Activated CD4-positive, CD25-positive, alpha-beta regulatory T cell (primary cell): ENCODE measurements at places on chromosomes 11 and 22.

GRCh38 chr11:35126000-35126878 is 12.7 kb upstream of the CD44 start:
- DNase-seq = no peak

DNA sequence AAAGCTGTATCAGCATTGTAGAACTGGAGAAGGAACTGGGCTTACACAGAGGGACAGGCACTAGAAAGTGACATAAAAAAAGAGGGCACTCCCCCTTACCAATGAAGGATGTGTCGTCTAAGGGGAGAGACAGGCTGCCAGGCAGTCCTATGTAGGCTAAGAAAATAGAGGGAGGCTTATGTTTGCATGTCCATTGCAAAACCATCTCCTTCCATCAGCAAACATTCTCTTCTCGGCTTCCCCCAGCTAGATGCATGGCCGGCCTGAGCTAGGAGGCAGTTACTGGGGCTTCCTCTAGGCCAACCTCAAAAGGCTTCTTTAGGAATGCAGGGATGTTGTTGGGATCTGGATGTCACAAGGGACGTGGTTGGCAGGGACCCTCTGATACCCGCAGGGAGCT is 139.1 kb downstream of the PKNOX2 start:
- no peak for DNase-seq

DNA sequence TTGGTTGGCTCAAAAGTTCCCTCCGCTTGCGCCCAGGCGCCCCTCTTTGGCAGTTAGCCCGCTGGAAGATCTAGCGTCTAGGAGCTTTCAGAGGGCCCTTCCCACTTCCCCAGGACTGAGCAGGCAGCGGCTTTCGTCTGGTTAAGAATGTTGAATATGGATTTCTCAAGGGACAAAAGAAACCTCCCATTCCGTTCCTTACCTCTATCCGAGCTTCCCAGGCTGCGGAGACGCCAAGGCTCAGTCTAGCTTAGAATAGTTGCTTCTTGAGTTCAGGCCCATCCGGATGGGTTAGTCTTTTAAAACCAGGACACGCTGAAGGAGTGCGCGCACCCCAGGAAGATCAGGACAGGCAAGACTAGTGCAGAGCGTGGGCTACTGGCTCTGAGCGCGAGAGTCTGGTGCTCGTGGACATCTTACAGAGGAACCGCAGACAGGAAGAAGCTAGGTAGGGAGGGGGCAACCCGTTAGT is 1.6 kb downstream of the NELL1 start:
- DNase-seq = no peak

DNA sequence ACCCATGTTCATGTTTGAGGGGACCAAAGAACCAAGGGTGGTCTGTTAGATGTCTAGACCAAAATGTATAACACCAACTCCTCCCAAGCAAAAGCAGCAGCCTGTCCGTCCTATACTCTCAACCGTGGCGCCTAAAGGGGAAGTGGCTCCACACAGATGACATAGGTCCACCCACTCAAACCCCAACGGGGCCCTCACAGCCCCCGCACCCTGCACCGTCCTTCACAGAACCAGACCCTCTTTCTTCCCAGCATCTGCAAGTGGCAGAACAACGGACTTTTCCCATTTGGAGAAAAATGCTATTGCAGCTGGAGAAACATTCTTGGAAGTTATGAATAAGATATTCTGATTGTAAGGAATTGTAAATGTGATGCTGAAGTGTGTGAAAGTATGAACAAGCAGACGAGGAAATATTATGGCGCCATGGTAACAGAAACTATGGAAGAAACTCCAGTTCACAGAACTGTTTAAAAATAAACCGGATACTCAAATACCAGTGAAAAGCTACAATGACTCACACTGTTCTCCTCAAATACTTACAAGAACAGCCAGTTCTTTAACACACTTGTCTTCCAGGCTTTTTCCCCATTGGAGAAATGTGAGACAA is 76.5 kb upstream of the ARFGAP3 start:
- no peak for DNase-seq

DNA sequence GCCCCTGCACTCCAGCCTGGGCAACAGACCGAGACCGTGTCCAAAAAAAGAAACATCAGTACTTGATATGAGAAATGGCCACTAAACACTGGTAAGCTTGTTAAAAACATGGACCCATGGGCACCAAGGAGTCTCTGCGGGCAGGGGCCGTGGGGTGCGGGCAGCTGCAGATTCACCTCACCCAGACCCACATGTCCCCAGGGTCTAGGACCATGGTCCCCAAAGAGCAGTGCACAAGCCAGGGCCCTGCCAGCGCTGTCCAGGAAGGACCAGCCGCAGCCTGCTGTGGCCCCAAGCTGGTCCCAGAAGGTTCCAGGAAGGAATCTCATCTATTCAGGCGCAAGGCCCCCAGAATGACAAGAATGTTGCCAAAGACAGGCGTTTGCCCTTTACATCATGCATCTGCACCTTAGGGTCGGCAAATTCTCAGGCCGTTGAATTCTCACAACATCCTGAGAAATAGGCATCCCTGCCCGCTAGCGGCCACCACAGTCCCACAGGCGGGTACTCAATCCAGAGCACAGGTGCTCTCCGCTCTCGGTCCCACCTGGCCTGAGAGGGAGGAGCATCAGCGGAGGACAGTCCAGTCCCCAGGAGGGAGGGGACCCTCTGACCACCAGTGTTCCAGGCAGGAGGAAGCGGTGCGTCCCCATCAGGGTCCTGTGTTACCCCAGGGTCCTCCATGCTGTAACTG is 9.5 kb downstream of the YPEL1 start:
- DNase-seq = no peak

DNA sequence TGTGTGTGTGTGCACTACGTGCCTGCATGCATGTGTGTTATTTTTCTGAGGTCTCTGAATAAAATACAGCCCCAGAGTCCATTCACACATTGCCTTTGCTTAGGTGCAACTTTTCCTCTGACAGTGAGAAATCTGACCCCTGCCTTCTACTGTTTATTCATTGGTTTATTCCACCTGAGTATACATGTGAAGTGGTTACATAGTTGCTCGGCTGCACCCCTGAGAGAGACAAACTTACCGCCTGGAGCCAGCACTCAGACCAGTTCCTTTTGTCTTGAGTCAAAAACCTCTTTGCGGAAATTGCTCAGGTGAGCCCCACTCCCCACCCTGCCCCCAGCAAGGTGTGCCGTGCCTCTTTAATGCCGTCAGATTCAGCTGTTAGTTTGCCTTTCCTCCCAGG is 363.6 kb downstream of the BRD1 start:
- no peak for DNase-seq

DNA sequence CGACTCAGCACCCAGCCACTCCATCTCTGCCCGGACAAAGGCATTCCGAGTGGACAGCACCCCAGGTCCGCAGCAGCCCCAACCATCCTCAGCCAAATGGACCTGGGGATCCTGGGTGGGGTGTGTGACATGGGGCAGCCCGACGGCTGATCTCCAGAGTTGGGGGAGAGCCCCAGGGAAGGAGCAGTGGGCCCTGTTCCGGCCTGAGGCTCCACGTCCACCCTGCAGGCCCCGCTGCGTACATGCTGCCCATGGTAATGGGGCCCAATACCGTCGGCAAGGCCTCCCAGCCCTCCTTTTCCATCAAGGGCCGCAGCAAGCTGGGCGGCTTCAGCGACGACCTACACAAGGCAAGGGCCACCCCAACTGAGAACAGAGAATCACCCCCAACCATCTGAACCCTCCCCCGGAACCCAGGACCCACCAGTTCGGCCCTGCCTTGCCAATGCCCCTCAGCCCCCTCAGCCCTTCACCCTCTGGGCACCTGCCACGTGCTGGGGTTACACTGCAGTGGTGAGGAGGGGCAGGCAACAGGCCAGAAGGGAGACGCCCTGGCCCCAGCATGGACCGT is 5.4 kb downstream of the SCGB1C1 start:
- DNase-seq = no peak

DNA sequence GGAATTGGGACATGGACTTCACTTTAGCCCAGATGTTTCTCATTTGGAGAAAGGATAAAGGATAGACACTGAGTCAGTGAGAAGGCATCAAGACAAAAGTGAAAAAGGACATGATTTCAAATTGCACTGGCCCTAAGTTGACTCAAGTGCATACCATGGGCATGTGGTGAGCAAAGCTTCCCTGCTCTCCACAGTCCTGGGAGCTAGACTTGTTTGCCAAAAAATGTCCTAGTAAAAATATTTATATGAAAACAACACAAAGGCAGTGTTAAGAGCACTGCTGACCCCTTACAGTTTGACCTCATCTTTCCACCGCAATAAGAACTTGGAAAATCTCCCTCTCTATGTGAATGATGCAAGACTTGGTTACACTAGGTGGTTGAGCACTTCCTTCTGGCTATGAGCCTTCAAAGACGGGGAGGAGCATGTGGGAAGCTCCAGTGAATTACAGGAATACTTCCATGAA is 46.5 kb upstream of the FIBIN start:
- no peak for DNase-seq

DNA sequence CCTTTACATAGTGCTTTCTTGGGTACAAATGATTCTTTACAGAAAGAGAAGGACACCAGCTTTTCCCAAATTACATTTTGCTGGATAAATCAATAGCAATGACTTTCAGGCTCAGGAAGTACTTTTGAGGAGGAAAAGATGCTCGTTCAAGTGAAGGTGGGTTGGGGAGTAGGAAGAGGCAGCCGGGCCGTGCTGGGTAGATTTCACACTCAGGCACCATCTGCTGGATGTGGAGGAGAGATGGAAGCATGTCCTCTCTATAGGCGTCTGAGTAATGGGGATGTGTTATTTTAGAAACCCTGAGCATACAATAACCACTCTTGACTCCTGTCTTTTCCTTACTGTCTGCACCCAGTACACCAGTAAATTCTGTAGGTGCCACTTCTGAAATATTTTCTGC is 152.3 kb upstream of the LARGE1 start:
- DNase-seq = no peak

GRCh38 chr11:30128269-30128932 is 102.4 kb upstream of the FSHB start:
- no peak for DNase-seq

GRCh38 chr11:34809191-34810106 is 106.7 kb downstream of the APIP start:
- no peak for DNase-seq

- no peak for DNase-seq
Measured at GRCh38 chr11:132131047-132131446, 760.6 kb downstream of the NTM start.

DNA sequence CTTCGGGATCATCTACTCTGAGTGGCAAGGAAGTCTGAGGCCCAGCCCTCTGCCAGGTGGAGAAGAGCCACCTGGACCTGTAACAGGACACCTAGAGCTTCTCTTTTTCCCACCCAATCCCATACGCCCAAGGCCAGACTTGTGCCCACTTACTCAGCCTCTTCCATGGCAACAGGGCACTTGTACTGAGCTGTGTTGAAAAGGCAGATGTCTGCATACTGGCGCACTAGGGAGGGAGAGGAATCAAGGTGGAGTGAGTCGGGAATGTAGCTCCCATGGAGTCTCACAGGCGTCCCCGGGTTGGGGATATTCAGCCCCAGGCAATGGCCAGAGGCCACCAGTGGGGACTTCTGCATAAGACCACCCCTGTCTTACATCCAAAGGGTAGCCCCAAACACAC is 36.1 kb downstream of the TPBGL start:
- DNase-seq = no peak

DNA sequence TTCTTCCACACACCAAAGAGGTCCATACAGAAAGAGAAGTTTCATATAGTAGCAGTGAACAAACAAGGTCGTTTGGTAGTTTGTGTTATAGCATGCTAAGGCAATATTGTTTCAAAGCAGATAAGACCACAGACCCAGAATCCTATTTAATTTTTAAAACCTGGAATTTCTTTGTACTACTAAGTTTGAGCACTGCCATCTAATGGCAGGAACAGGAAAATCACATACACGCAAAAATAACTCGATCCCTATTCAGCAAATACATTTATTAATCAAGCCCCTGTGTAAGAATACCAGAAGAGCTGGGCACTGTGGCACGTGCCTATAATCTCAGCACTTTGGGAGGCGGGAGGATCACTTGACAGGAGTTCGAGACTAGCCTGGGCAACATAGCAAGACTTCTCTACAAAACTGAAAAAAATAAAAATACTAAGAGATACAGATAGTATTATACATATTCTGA is 2.9 kb upstream of the BTBD10 start:
- no peak for DNase-seq

DNA sequence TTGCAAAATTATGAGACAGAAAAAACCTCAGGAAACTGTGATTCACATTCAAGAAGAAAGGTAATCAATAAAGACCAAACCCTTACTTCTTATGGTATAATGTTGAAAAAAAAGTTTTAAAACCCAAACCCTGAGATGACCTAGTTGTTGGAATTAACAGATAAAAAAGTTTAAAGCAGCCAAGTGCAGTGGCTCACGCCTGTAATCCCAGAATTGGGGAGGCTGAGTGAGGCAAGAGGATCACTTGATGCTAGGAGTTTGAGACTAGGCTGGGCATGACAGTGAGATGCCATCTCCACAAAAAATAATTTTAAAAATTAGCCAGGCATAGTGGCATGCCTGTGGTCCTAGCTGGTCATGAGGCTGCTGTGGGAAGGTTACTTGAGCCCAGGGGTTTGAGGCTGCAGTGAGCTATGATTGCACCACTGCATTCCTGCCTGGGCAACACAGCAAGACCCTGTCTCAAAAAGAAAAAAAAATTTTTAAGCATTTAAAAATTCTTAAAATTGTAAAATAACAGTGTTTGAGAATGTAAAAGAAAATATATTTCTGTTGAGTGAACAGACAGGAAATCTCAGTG is 85.1 kb downstream of the EFCAB6 start:
- no peak for DNase-seq

- DNase-seq = no peak
Measured at GRCh38 chr11:109512249-109512648, 90.3 kb downstream of the C11orf87 start.

DNA sequence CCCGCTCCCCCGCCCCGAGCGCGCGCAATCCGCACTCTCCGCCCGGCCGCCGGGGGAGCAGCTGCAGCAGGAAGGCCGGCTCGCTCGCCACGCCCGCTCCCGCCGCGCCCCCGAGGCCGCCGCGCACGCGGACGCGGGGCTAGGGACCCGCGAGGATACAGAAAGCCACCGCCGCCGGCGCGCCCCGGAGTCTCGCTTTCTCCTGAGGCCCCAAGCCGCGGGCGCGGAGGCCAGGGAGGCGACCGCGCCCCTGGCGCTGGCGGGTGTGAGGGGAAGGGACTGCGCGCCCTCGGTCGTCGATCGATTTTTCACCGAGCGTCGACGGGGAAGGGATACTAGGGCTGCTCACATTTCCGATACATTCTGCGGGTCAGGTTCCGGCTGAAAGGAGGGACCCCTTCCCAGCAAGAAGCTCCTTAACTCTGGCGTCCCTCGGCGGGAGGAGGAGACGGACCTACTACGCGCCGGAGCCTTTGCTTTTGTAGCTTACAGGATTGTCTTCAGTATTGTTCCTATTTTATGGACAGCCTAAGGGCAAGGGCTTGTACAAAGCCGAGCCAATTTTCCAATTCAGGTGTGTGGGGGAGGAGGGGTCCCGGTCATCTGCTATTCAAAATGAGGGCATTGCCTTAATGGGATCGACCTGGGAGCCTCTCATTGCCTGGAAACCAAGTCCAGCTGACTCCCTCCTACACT is 416 bp upstream of the GAB2 start:
- no peak for DNase-seq

- DNase-seq = no peak
Measured at GRCh38 chr11:1388763-1389102, 1.0 kb upstream of the BRSK2 start.
